ENCODE measurements at places on chromosomes 3 and 15.
A peak's percentile ranks its signal among the peaks of the same experiment; 100 is the strongest.

GRCh38 chr3:29991198-29991597 is 615.2 kb upstream of the TGFBR2 start:
- DNase-seq, result no peak

DNA sequence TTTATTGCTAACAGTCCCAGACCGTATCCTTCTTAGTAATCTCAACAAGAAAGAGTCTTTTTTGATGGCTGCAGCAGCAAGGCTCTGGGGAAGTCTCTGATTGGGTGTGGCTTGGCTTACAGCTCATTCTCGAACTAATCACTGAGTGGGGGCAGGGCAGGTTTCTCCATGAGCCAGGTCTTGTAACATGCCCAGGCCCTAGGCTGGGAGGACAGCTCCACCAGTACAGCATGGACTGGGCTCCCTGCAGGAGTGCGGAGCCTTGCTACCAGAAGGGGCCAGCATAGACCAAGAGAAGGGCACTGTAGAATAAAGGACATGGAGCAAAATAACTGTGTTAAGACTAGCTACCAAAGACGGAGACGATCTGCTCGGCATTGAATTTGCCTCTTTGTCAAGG is 7.2 kb downstream of the CD276 start:
- peak; percentile 37 for DNase-seq

DNA sequence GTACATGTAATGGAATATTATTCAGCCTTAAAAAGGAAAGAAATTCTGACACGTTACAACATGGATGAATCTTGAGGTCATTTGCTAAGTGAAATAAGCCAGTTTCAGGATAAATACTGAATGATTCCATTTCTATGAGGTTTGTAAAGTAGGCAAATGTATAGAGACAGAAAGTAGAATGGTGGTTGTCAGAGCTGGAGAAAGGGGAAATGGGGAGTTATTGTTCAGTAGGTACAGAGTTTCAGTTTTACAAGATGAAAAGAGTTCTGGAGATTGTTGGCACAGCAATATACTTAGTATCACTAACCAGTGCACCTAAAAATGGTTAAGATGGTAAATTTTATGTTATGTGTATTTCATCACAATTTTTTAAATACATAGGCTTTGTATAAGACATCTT is 60.6 kb downstream of the USP8 start:
- DNase-seq, result no peak

- DNase-seq, result no peak
Measured at GRCh38 chr3:148006508-148006907, 597.3 kb downstream of the ZIC1 start.

GRCh38 chr3:183182732-183183610 is 20.4 kb upstream of the LAMP3 start:
- no peak for DNase-seq

GRCh38 chr3:69451594-69451993 is 65.7 kb upstream of the FRMD4B start:
- no peak for DNase-seq

DNA sequence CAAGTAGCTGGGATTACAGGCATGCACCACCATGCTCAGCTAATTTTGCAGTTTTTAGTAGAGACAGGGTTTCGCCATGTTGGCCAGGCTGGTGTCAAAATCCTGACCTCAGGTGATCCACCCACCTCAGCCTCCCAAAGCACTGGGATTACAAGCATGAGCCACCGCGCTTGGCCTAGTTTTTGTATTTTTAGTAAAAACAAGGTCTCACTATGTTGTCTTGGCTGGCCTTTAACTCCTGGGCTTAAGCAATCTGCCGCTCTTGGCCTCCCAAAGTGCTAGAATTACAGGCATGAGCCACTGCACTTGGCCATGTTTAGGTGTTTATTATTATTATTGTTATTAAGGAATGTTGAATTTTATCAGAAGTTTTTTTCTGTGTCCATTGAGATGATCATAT is 14.7 kb downstream of the IL16 start:
- no peak for DNase-seq

DNA sequence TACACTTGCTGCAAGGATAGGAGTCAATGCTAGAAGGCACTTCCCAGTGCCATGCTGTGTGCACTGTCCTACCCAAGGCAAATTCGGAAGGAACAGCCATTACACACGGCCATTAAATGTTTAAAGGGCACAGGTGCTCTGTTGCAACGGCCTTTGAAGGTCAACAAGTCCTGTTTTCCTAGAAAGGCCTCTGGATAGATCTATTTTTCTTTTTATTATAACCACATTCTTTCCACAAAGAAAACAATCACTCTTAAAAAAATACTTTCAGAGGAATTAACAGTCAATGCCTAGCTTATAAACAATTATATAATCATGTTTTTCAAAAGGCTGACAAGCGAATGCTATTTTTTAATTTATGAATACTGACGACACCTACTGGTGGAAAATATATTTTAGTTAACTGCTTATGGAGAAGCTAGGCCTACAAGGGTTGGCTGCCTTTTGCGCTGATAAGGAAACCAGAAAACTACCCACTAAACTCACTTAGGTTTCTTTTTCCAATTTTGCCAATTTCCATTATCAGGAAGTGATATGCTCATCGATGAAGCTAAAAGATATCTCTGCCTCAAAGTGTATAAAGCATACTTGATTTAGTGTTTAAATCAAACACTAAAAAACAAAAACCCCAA is 2.4 kb downstream of the ARHGEF3 start:
- no peak for DNase-seq

GRCh38 chr15:51367322-51367976 is 26.0 kb downstream of the GLDN start:
- no peak for DNase-seq

DNA sequence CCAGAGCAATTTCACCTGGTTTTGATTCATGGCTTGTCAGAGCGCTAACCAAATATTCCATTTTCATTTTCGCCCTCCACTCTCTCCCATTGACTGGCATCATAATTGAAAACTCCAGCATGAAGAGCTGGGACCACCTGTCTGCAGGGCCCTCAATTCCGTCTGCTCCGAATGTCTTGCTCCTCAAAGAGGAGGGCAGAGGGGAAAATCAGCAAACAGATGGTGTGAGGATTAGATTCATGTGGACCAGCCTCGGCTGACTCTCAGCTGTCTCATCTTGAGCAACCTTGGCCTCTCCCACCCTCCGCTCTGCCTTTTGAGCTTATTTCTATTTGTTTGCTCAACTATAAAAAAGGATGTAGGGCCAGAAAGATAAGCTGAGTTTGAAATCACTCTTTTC is 512.2 kb upstream of the PPP2R3A start:
- DNase-seq, result no peak
